ENCODE measurements at places on chromosomes 1 and 21. TPM values are rescaled to one million over a fixed set of nuclear protein-coding genes. Genes with fewer than 3 reads are reported as not detected.

The SPATA45 gene
- 0.86 TPM for total RNA-seq

The PLEKHA6 gene
- 0.89 TPM for total RNA-seq

The PRDM15 gene
- total RNA-seq: 12.9 TPM

The CSMD2 gene
- total RNA-seq: not detected

The NES gene
- not detected for total RNA-seq

The PRR9 gene
- total RNA-seq: not detected

The RHD gene
- total RNA-seq: not detected

All from natural killer cell treated with Interleukin-12 subunit alpha and Interleukin-12 subunit beta and Interleukin-15 and Interleukin-18, amount 100 ng/mL, for 72 hours (primary cell).